Muscle of arm (tissue), 14 donors: ENCODE measurements at places on chromosomes 6 and 20. TPM values are rescaled to one million over a fixed set of nuclear protein-coding genes. Genes with fewer than 3 reads are reported as not detected.

GRCh38 chr20:707451-708110 is 32.0 kb upstream of the SCRT2 start:
- DNase-seq, result no peak

Gene RAET1G
- polyA plus RNA-seq, result 0.47 TPM

- DNase-seq, result no peak
These were observed 9.8 kb upstream of the RPS21 start for GRCh38 chr20:62377064-62377461.

DNA sequence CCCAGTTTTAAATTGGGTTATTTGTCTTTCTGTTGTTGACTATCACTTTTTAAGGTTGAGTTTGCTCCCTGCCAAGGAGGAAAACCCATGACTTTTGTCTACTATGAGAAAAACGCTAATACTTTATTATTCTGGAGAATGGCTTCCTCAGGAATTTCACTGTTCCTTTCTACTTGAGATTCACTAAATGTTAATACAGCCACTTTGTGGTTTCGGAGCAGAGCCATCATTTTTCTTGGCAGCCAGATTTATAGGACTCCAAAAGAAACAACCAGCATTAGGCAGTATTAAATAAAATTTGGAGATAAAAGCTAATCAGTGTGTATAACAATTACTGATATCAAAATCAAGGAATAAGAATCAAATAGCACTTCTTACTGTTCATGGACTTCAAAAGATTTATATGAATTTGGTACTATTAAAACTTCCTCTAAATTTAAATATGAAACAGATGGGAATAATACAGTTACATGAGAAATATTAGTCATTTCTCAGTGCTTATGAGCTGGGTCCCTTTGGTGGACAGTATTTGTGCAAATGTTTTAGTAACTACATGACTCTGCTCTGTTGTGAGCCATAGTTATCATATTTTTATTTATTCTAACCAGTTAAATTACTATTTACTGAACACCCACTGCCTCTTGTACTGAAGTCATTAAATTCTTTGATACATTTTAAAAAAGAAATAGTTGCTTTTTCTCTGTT is 64.1 kb upstream of the FBXO30 start:
- DNase-seq, result peak; percentile 24

- DNase-seq, result no peak
These were observed 13.7 kb upstream of the CDC5L start for GRCh38 chr6:44373787-44374186.

Gene CHRNA4
- polyA plus RNA-seq, result 2.5 TPM

Gene GRM1
- polyA plus RNA-seq, result 0.05 TPM

DNA sequence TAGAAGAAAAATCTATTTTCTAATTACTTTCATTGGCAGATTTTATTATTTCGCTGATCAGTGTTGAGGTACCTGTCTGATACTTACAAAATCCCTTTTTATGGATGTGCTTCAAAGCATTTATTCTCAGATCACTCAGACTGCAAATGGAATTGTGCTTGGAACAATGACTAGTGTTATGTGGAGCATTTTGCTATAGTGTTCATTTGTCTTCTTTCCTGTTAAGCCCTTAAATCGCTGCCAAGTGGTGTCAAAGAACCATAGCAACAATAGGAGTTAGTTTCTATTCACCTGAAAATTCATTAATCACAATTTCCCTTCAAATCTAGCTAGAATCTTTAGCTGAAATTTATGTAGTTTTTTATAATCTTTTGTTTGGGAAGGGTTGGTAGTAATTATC is 29.8 kb downstream of the SMPDL3A start:
- DNase-seq, result no peak

DNA sequence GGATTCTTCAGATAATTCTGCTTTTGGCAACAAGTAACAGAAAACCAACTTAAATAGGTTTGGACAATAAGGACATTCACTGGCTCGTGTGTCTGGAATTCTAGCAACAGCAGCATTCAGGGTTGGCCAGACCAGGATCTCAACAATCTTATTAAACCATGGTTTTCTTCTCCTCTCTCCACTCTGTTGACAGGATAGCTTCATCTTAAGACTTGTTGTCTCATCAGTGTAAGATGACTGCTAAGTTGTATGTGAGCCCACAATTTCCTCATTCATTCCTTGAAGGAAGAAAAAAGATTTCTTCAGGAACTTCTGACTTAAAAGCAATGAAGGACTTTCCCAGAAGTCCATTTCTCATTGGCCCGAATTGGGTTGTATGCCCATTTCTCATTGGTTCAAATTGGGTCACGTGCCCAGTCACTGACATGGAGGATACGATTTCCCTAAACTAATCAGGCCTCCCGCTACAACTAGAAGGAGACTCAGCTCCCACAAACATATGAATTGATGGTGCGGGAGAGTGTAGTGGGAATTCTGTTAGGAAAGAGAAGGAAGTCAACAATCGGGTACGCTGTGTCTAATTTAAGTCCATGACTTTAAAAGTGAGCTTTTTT is 83.7 kb downstream of the SLC22A3 start:
- DNase-seq, result peak; percentile 75

DNA sequence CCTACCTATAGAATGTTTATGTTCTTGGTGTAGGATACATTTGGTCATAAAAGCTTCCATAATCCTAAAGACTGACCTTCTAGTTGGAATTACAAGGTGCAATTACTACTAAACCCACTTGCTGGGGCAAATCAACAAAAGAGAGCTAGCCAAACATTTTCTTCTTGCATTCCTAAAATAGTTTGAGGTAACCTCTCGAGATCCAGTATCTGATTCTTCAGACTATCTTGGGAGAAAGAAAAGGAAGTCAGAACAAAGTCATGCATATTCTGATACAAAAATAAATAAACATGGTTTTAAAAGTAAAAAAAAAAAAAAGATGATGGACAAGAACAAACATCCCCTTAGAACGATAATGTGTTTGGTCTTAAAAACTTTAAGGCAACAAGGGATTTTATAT is 294.2 kb upstream of the RSPO3 start:
- no peak for DNase-seq

GRCh38 chr6:89007209-89008000 is 44.0 kb upstream of the RNGTT start:
- DNase-seq, result no peak

GRCh38 chr20:56389807-56390206 is 2.2 kb downstream of the AURKA start:
- DNase-seq, result no peak

DNA sequence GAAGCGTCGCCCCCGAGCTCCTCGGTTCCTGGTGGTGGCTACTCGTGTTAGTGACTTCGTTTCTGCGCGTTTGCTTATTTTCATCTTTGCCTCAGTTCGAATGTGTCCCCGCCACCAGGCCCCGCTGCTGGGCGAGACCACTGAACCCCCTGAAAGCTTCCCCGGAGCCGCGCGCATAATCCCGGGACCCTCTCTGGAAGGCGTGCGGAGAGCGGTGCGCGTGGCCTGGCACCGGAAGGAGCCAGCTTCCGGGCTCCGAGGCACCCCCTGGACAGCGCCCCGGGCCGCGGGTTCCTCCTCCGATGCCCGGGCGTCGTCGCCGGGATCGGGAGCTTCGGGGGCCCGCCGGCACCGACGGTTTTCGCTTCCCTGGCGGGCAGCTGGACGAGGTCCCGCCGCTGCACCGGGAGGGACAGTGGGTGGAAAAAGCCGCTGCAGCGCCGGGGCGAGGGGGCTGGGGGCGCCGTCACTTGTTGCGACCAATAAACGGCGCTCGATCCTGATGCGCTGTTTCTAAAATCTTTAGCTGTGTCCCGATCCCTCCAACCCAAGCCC is 643 bp upstream of the SLC35D3 start:
- DNase-seq, result no peak

- DNase-seq, result peak; percentile 91
These were observed 79.0 kb downstream of the SYNJ2 start for GRCh38 chr6:158060455-158061360.

Gene CDH4
- polyA plus RNA-seq, result 0.99 TPM

DNA sequence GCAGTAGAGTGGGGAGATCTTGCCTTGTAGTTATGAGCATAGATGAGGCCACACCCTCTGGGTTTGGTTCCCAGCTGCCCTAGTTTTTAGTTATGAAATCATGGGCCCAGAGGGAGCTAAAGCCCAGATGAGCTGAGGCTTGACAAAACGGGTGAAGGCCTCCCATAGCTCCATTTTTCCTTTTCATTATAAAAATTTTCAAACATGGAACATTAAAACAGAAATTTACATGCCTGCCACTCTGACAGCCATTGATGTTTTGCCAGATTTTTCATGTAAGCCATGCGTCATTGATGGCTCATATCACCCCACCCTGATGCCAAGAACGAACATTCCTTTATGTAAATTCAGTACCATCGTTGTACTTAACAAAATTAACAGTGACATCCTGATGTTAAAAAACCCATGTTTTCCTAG is 67.9 kb downstream of the IGF2R start:
- DNase-seq, result no peak

DNA sequence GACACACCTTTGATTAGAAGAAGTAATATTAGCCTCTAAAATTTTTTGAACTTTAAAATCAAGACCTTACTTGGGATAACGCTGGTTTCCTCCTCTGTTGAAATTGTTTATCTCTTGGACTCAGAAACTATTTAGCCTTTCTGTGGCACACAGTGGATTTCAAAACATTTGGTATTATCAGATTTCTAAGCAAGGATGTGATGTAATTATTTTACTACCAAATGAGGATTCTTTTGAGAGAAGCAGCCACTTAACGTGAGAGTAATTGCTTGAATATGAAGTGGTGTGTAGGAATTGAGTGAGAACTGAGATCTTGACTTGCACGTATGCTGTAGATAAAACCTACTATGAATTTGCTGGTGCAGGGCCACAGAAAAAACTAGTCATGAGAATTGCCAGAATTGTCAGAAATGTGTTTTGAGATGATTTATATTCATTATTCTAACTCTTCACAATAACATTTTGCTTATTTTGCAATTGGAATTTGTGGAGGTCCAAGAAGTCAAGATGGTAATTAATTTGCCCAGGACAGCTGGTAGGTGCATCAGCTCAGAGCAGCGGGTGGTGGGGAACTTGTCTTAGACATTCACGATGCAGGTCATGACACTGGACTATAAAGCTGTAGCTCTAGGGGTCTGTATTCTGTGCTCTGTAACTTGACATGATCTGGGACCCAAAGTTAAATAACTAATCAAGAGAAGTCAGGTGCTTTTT is 53.4 kb downstream of the AKAP12 start:
- no peak for DNase-seq

- DNase-seq, result no peak
These were observed 530.5 kb upstream of the PTCHD4 start for GRCh38 chr6:48641544-48641943.

GRCh38 chr6:122322824-122323223 is 76.6 kb upstream of the HSF2 start:
- peak; percentile 36 for DNase-seq

Gene TCF15
- 2.2 TPM for polyA plus RNA-seq
